ENCODE measurements at places on chromosomes 1 and 21. TPM values are rescaled to one million over a fixed set of nuclear protein-coding genes. Genes with fewer than 3 reads are reported as not detected.

The MNDA gene
- total RNA-seq: not detected

The SH2D5 gene
- 1.4 TPM for total RNA-seq

The OPRD1 gene
- not detected for total RNA-seq

The TFAP2E gene
- not detected for total RNA-seq

The RGS7 gene
- 0.32 TPM for total RNA-seq

The C1QTNF12 gene
- total RNA-seq: 0.38 TPM

The PLA2G4A gene
- 2.9 TPM for total RNA-seq

The KANK4 gene
- total RNA-seq: 0.25 TPM

The TOMM20 gene
- 85.0 TPM for total RNA-seq

DNA sequence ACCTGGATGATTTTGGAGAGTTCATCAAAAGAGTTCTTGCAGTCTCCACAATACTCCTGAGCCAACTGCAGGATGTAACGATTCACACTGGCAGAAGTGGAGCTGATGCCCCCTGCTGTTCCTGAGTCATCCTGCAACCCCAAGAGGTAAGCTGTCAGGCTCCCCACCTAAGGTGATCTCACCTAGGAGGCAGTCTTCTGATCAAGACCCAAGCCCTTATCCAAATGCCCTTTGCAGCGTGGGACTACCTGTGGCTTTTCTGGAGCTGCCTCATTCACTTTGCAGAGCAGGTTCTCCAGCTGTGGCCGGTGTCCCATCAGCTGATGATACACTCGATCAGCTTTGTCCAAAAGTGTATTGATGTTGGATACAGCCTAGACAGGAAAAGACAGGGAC is 96.4 kb downstream of the UBR4 start:
- peaks cover 92% of the 10 kb centered on the region for H3K36me3 ChIP-seq
- H3K27me3 ChIP-seq: no peaks in the 10 kb centered on the region
- DNase-seq: peak; percentile 47
- H3K4me3 ChIP-seq: no peak overlapping the region

GRCh38 chr1:54846716-54847284 is 40.2 kb downstream of the DHCR24 start:
- peaks cover 22% of the 10 kb centered on the region for H3K4me1 ChIP-seq
- H3K27me3 ChIP-seq: no peaks in the 10 kb centered on the region
- no peaks in the 10 kb centered on the region for H3K36me3 ChIP-seq
- DNase-seq: no peak
- H3K27ac ChIP-seq: no peak overlapping the region
- H3K4me3 ChIP-seq: no peak overlapping the region

DNA sequence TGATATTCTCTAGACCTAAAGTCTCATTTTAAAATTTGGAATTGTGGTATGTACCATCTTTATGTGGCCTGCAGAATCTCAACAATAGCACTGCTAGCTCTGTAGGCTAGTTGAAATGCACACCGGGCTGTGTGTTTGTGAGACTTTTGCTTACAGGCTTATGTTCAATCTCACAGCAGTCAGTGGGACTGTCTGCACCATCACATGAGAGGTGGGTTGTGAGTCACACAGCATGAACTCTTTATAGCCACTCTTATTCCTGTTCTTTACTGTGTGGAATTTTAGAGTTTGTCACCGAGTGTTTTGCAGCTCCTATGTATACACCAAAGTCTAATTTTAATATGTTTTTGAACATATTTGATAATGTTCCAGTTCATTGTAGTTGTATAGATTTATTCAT is 74.6 kb downstream of the RASAL2 start:
- no peak overlapping the region for H3K27ac ChIP-seq
- peak; percentile 69 for DNase-seq
- H3K27me3 ChIP-seq: no peaks in the 10 kb centered on the region
- no peak overlapping the region for H3K4me3 ChIP-seq
- H3K4me1 ChIP-seq: peaks cover 18% of the 10 kb centered on the region

DNA sequence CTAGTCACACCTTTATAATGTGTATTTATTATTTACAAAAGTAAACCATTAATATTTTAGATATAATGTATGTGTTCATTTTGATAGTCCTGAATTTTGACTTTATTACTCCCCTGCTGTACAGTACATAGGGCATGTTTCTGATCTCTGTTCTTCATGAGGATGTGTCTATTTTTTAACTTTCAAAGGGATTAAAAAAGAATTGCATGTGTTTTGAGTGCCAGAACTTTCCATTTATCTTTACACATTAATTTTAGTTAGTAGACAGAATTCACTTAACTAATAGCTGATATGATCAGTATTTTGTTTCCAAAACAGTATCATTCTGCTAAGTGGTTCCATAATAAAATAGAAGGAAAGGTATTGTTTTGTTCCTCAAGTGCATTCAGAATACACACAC is 3.1 kb downstream of the PBX1 start:
- DNase-seq: no peak
- H3K27ac ChIP-seq: peak overlapping the region; percentile 65
- H3K4me1 ChIP-seq: peaks cover 24% of the 10 kb centered on the region
- no peaks in the 10 kb centered on the region for H3K36me3 ChIP-seq

- no peaks in the 10 kb centered on the region for H3K27me3 ChIP-seq
- H3K36me3 ChIP-seq: no peaks in the 10 kb centered on the region
- peak overlapping the region; percentile 19 for H3K4me3 ChIP-seq
- DNase-seq: peak; percentile 95
- H3K4me1 ChIP-seq: peaks cover 14% of the 10 kb centered on the region
These were observed 57.8 kb downstream of the SIK1 start for GRCh38 chr21:43369124-43369523.

DNA sequence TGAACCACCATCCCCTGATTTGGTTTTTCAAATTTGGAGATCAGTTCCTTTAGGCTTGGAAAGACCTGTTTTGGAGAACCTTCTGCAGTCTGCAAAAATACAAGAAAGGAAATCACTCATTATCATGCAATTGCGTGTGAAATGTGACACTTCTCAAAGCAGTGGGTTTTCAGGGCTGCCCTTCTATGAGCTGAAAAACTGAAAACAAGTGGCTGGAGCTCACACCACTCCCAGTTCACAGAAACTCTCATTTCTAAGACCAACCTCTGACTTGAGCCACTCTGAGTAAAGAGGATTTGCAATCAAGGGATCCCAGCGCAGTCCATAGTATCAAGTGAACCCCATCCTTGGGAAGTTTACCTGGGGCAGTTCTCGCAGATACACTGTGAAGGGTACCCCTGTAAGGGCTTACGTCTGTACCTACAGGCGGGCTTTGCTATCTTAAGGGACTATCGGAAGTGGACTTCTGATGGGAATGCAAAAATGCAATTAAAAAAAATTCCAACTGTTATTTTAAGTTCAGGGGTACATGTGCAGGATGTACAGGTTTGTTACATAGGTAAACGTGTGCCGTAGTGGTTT is 12.8 kb downstream of the SH2D1B start:
- H3K36me3 ChIP-seq: no peaks in the 10 kb centered on the region
- no peak overlapping the region for H3K4me3 ChIP-seq
- H3K27ac ChIP-seq: no peak overlapping the region
- 0 out of 2 replicates have a peak, but pooled peaks cover 6% of the 10 kb centered on the region for H3K4me1 ChIP-seq
- no peak for DNase-seq
- no peaks in the 10 kb centered on the region for H3K27me3 ChIP-seq

- H3K4me1 ChIP-seq: peaks cover 46% of the 10 kb centered on the region
- H3K4me3 ChIP-seq: no peak overlapping the region
- DNase-seq: no peak
- no peaks in the 10 kb centered on the region for H3K36me3 ChIP-seq
These were observed 21.2 kb downstream of the TCEA3 start for GRCh38 chr1:23403355-23403734.

GRCh38 chr21:33317145-33317544 is 7.6 kb upstream of the IFNAR1 start:
- no peak overlapping the region for H3K27ac ChIP-seq
- no peak overlapping the region for H3K4me3 ChIP-seq
- 0 out of 2 replicates have a peak, but pooled peaks cover 3% of the 10 kb centered on the region for H3K27me3 ChIP-seq
- no peaks in the 10 kb centered on the region for H3K36me3 ChIP-seq
- DNase-seq: no peak

GRCh38 chr1:234564035-234565029 is 45.6 kb downstream of the IRF2BP2 start:
- no peaks in the 10 kb centered on the region for H3K36me3 ChIP-seq
- H3K27ac ChIP-seq: peak overlapping the region; percentile 78
- peak; percentile 89 for DNase-seq
- no peak overlapping the region for H3K4me3 ChIP-seq
- peaks cover 27% of the 10 kb centered on the region for H3K4me1 ChIP-seq

DNA sequence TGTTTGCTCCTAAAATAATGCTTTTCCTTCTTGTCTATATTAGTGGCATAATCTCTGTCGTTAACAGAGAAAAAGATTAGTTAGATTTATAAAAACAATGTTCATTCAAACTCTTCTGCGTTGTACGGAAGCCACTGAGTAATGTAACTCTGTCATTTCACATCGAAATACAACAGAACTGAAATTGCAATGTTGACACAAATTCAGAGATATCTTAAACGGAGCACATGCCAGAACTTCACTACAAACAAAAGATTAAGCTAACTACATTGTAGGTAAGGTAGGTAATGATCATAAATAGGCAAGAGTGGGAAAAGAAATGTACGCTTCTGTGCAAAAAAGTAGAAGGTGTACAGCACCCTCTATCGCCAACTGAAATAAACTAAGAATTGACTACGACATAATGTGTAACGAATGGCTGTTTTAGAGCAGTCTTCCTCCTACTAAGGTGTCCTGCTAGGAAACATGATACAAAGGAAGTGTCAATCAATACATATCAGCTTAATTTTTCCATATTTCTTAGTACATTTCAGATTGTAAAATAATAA is 56.6 kb downstream of the PCNX2 start:
- H3K36me3 ChIP-seq: peaks cover 7% of the 10 kb centered on the region
- no peak for DNase-seq
- H3K4me1 ChIP-seq: 0 out of 2 replicates have a peak, but pooled peaks cover 8% of the 10 kb centered on the region
- H3K27me3 ChIP-seq: no peaks in the 10 kb centered on the region

DNA sequence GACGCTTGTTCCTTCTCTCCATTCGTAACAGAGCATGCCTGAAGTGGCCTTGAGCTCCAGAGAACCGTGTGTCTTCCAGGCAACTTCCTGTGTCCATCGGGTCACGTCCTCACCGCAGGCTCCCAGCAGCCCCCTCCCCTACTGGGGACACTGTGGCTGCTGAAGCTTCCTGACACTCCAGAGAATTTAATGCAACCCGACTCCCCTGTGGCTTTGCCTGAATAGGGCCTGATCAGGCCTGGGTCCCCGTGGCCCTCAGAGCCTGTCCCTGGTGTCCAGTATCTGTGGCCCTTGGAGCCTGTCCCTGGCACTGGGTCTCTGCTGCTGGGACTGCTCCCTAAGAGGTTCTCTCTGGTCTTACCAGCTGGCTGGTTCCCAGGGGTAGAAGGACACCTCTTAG is 219.7 kb upstream of the VAMP3 start:
- H3K4me1 ChIP-seq: peaks cover 13% of the 10 kb centered on the region
- H3K4me3 ChIP-seq: no peak overlapping the region
- no peak for DNase-seq

GRCh38 chr21:33901412-33902288 is 14.0 kb downstream of the ATP5PO start:
- peaks cover 18% of the 10 kb centered on the region for H3K4me1 ChIP-seq
- no peak overlapping the region for H3K4me3 ChIP-seq
- no peak overlapping the region for H3K27ac ChIP-seq
- DNase-seq: peak; percentile 78

DNA sequence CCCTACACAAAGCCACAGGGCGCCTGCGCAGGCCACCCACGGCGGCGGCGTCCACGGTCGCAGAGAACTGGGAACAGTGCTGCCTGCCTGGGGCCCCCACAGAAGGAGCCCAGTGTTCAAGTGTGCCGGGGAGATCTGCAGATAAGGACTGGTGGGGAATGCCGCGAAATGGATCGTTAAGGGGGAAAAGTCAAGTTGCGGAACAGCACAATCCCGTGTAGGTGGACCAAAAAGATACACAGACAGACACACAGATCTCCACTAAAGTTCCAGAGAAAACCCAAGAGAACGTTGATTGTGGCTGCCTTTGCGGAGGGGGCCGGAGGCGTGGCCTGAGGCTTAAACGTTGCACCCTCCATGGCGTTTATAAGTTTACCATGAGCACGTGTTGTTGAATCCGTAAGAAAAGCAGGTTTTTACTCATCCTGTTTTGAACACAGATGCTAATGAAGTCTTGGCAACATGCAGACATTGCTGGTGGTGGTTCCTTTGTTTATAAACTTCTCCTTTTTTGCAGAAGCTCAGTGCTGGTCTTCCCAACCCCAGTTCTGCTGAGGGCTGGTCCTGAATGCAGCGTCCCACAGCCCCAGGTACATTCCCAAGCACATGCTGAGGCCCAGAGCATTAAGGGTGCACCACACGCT is 4.1 kb downstream of the SPATC1L start:
- DNase-seq: no peak
- H3K4me3 ChIP-seq: no peak overlapping the region

DNA sequence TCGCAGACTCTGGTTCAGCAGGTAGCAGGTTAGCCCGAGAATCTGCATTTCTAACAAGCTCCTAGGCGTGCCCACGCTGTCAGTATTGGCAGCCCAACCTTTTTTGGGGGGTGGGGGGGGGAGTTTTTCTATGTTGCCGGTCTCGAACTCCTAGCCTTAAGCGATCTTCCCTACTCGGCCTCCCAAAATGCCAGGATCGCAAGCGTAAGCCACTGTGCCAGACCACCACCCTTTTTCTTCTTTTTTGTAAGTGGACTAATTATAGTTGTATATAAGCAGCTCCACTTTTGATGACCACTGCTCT is 480 bp upstream of the MIS18A start:
- 0 out of 2 replicates have a peak, but pooled peaks cover 6% of the 10 kb centered on the region for H3K4me1 ChIP-seq
- H3K4me3 ChIP-seq: peak overlapping the region; percentile 85
- H3K27ac ChIP-seq: peak overlapping the region; percentile 55
- no peaks in the 10 kb centered on the region for H3K36me3 ChIP-seq
- no peaks in the 10 kb centered on the region for H3K27me3 ChIP-seq
- DNase-seq: no peak

- H3K4me1 ChIP-seq: no peaks in the 10 kb centered on the region
- H3K4me3 ChIP-seq: no peak overlapping the region
- no peak overlapping the region for H3K27ac ChIP-seq
These were observed 203.9 kb downstream of the C1orf94 start for GRCh38 chr1:34380526-34381124.

DNA sequence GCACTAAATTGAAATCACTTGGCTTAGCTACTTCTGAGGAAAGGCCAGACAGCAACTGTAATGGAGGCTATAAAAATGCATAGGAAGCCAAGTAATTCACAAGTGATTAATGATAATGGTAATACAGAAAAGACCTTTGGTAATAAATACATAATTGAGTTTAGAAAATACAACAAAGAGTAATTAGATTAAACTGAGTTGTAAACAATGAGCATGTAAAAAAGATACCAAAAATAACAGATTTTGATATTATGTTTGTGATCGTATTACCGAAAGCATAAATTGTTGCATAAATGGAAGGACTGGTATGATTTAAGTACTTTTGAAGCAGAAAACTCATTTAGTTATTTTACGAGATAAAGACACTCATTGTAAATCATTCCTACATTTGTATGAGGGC is 556.7 kb upstream of the TMPRSS15 start:
- H3K4me3 ChIP-seq: no peak overlapping the region
- no peaks in the 10 kb centered on the region for H3K36me3 ChIP-seq
- H3K27ac ChIP-seq: no peak overlapping the region
- H3K27me3 ChIP-seq: no peaks in the 10 kb centered on the region

GRCh38 chr1:205667909-205668643 is 12.2 kb downstream of the SLC45A3 start:
- H3K4me3 ChIP-seq: no peak overlapping the region
- no peaks in the 10 kb centered on the region for H3K36me3 ChIP-seq
- no peak for DNase-seq
- H3K27ac ChIP-seq: no peak overlapping the region
